Fibroblast of skin of right quadriceps (primary cell): ENCODE measurements at places on chromosomes 5 and 9.

- no peak for DNase-seq
These were observed 6.7 kb upstream of the BICD2 start for GRCh38 chr9:92771309-92771708.

GRCh38 chr5:17343675-17344074, 126.2 kb downstream of the BASP1 start:
- peak; percentile 86 for DNase-seq

GRCh38 chr5:132456987-132457361, 33.6 kb downstream of the IRF1 start:
- no peak for DNase-seq

- peak; percentile 51 for DNase-seq
These were observed 19.5 kb downstream of the CXXC5 start for GRCh38 chr5:139667730-139668063.

DNA sequence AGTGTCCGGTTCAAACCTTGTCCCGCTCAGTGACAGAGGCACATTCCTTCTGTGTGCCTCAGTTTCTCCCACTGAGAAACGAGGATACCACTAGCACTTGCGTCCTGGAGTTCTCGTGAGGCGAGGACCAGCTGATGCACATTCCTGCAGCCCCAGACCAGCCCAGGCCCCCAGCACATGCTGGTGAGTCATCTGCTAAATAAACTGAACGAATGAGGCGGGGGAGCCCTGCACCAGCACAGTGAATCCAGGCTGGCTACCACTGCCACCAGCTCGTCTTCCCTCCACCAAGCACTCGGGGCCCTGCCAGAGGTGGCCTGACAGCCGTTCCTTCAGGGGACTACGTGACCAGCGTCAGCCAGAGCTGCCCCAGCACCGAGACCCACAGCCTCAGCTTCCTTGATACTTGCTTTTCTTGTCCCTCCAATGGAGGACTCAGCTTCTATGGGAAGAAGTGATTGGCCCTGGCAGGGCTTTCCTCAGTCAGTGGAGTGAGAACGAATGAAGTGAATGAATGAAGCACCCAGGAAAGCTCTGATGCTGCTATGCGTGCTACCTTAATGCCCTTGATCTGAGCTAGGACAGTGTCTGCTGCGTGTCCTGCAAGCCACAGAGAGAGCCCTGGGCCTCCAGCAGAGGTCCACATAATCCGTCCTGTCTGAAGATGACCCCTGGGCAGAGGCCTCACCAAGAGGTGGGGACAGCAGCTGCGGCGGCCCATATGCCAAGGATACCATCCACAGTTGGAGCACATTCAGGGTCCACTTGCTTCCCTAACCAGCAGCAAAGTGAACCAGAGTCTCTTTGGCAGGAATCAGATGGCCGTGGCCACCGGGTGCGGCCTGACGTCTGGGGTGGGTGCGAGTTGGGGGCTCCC, 13.5 kb upstream of the BARX1 start:
- DNase-seq, result no peak

DNA sequence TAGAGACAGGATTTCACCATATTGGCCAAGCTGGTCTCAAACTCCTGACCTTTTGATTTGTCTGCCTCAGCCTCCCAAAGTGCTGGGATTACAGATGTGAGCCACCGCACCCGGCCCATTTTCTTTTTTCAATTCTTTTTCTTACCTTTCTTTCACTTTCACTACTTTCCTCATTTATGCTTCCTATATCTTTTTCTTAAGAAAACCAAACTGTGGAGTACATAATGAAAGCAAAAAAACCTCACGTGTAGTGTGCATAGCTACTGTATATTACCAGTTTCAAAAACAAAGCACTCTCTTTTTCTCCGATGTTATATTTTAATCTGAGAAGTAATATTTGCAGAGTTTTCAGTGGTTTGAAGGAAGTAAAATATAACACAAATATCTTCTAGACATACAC, 8.0 kb upstream of the CAST start:
- no peak for DNase-seq

DNA sequence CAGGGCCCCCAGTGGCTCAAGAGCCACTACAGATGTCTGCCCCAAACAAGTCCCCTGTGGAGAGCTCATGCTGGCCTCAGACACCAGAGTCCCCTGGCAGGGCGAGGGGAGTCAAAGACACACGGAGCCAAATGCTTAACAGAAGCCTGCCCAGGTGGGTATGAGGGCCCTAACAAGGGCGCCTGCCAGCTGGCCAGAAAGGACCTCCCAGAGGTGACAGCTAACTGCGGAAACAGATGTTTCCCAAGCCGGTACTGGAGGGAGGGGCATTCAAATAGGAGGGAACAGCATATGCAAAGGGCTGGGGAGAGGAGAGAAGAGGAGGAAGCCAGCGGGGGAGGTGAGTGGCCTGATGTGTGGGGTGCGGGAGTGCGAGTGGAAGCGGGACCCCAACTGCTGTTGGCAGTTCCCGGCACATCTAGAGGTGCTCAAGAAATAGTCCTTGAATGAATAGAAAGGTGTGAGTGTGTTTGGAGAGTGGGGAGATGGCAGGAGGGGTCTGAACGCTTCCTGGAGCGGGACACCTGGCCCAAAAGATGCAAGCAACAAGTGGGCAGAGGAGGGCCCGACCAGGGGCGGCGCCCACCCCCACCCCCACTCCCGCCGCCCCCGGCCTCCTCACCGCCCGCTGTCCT, 824 bp downstream of the MXD3 start:
- peak; percentile 24 for DNase-seq

DNA sequence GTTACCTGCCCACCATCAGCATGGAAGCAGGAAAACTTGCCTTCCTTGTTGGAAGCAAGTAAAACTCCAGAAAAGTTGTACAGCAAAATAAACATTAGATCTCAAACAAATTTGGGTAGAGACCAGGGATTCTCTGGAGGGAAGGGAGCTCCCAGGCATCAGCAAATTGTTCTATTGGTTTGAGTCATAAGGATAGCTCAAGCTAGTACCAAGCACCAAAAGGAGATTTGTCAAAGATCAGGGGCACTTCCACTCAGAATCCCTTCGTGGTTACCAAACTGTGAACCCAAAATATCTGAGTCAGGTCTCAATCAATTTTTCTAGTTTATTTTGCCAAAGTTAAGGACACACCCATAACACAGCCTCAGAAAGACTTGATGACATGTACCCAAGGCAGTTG, 37.8 kb downstream of the DNAJB5 start:
- DNase-seq, result no peak

GRCh38 chr5:82295144-82295543, 17.0 kb upstream of the RPS23 start:
- DNase-seq, result no peak

GRCh38 chr5:88842784-88843183, 40.2 kb downstream of the MEF2C start:
- no peak for DNase-seq

GRCh38 chr5:98796197-98796972, 22.9 kb downstream of the RGMB start:
- DNase-seq, result peak; percentile 81

DNA sequence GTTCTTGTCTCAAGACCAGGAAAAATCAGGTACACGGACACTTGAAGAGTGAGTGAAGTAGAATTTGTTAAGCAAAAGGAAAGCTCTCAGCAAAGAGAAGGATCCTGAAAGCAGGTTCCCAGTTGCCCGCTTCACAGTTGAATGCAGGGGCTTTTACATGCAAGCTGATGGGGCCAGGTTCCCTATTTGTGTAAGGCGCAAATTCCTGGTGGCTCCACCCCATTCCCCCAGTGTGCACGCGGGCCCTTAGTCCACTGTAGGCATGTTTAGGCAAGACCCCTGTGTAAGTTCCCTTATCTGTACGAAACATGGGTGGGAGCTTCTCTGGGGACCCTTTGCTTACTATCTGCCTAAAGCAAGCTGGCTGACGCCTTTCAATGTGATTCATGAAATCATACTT, 2.7 kb upstream of the AGTPBP1 start:
- DNase-seq, result no peak

DNA sequence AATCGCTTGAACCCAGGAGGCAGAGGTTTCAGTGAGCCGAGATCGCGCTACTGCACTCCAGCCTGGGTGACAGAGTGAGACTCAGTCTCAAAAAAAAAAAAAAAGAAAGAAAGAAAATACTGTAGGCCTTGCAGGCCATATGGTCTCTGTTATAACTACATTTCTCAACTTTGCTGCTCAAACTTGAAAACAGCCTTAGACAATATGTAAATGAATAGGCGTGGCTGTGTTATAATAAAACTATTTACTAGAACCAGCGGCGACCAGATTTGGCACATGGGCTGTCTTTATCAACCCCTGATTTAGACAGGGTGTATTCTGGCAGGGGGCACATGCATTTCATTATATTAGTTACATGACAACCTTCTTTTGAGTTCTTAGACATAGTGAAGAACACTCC, 130.0 kb downstream of the C9orf152 start:
- DNase-seq, result peak; percentile 59

DNA sequence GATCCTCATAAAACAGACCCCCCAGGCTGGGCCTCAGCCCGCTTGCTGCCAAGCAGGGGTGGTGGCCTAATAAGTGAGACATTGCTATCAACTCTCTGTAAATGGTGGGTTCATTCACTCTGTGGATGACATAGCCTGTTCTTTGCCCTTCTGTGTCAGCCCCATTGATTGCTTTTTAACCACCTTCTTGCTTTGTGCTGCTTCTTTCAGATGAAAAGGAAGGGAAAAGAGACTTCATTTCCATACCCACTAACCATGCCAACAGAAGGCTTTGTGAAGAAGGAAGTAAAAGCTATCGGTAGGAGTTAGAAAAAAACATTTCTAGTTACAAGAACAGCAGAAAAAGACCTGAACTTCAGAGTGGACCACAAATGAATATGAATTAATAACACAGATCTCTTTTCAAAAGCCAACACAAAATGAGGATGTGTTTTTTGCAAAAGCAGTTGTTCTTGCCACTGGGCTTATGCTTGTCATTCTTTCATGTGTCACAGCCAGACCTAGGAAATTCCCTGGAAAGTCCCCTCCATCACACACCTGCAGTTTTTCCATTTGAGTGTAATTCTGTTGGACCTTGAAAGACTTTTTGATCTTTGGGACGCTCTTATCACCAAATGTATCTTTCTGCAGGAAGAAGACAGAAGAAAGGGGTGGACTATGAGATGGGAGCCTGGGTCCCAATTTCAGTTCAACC, 507.7 kb downstream of the CCDC171 start:
- DNase-seq, result no peak

GRCh38 chr5:91384671-91385430, 1.7 kb upstream of the ARRDC3 start:
- peak; percentile 90 for DNase-seq

DNA sequence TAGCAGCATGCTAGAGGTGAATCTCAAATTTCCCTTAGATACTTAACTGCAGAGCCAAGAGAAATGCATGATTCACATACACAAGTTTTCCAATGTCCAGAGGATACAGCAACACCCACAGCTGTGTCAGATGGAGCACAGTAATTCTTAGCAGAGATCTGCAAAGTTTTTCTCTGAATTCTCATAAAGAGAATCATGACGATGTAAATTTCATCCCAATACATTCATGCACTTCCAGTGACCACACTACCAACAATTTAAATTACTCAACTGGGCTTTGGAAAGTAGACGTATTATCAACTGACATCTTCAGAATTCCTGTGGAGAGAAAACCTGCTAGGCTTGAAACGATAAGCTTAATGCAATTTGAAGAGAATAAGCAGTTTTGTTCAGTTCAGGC, 378.8 kb upstream of the TLE4 start:
- DNase-seq, result peak; percentile 90

- DNase-seq, result no peak
These were observed 146.6 kb downstream of the ADAMTS12 start for GRCh38 chr5:33745101-33745770.

GRCh38 chr5:40672425-40672824, 7.3 kb upstream of the PTGER4 start:
- DNase-seq, result no peak

DNA sequence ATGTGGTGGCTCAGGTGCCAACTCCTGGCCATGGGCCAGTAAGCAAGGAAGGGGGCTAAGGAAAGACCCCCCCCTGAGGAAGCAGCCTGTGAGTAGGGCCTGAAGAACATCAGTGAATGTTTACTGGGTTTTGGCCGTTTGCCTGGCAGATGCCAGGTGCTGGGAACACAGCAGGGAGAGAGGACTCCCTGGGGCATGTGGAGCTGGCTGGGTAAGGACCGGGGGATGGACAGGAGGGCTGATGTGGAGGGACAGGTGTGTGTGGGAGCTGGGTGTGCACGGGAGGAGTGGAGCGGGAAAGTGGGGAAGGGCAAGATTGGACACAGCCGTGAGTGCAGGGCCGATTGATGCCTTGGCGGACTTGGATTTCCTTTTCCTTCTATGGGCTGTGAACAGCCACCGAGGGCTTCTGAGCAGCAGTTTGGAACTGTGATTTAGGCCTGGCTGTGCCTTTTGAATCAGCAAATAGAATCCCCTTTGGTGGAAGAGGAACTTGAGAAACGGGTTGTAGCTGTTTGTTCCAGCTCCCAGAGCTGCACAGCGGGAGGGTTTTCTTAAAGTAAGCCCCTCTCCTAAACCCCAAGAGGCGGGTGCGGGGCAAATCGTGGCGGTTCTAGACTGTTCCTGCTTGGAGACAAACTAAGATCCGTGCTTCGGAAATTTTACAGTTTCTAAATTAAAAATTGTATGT, 3.1 kb downstream of the HMCN2 start:
- DNase-seq, result no peak

- no peak for DNase-seq
These were observed 156.3 kb downstream of the ELAVL2 start for GRCh38 chr9:23669776-23670175.

- no peak for DNase-seq
These were observed 364.1 kb upstream of the SLC30A5 start for GRCh38 chr5:68729678-68730077.

GRCh38 chr9:12091865-12092527, 601.2 kb upstream of the TYRP1 start:
- no peak for DNase-seq

GRCh38 chr5:129905473-129906176, 1.4 kb downstream of the CHSY3 start:
- peak; percentile 26 for DNase-seq

DNA sequence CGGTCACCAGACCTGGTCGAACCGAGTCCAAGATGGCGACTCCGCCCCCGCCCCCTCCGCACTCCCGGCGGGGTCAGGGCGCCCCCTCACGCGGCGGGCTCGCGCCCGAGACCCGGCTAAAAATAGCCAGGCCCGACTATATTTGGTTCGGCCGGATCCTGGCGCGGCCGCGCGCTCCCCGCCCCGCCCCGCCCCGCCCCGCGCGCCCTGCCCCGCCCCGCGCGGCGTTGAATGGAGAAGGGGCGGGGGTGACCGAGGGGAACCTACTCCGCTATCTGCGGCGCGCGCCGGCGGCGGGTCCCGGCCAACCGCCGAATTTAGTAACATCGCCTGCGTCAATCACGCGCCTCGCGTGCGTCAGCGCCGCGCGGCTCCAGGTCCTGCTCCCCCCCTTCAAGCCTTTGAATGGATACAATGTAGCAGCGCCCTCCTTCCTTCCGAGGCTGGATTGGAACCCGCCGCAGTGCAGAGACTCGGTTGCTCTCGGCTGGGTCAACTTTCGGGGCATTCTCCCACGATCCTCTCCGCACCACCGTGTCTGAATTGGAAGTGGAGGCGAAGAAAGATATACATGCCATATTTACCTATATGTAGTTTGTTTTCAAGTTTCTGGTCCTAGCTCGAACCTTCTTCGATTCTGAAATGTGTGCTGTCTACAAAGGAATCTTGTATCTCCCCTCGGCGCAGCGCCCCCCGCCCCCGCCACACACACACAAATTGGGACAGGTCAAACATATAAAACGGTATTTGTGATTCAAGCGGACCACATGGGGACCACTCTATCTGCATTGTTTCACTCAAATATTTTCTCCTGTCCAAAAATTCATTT, 1.6 kb upstream of the NR4A3 start:
- DNase-seq, result peak; percentile 96

- DNase-seq, result no peak
These were observed 26.4 kb upstream of the TYRP1 start for GRCh38 chr9:12666813-12667212.
